ENCODE measurements at places on chromosomes 2 and 18.

DNA sequence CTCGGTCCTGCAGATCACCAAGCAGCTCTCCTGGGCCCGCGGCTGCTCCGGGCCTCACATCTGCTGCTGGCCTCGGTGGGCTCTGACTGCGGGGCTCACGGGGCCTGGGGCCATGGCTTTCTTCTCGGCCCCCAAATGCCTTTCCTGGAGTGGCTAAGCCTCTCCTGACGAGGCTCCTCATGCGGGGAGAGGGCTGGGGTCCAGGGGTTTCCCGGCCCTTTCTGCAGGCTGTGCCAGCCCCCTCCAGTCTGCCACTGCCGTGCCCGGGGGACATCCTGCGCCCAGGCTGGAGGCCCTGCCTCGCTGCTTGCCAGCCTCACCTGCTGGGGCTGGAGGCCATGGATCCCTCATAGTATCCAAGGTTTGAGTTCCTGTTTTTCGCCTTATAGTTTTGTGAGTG lies 23.8 kb downstream of the PRELID3A start:
- no peak for DNase-seq

- DNase-seq = no peak
Measured at GRCh38 chr18:75124551-75124950, 84.4 kb downstream of the PTGR3 start.

DNA sequence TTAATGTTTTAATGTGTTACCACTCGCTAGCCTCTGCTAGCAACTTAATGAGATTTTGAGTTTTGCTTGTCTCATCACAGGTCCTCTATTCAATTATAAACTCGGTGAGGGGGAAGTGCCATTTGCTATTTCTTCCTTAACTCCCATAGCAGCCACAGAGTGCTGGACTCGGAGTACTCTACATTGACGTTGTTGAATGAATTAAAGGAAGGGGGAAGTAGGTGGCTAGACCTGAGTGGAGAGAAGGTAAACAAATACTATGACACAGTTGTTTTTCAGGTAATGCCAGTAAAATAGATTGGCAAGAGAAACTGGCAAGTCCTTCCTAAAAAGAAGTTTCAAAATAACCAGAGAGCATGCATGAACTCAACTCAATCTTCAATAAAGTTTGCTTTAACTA lies 339.3 kb downstream of the HRH4 start:
- no peak for DNase-seq

- DNase-seq = no peak
Measured at GRCh38 chr18:55862693-55863390, 274.9 kb upstream of the TCF4 start.

DNA sequence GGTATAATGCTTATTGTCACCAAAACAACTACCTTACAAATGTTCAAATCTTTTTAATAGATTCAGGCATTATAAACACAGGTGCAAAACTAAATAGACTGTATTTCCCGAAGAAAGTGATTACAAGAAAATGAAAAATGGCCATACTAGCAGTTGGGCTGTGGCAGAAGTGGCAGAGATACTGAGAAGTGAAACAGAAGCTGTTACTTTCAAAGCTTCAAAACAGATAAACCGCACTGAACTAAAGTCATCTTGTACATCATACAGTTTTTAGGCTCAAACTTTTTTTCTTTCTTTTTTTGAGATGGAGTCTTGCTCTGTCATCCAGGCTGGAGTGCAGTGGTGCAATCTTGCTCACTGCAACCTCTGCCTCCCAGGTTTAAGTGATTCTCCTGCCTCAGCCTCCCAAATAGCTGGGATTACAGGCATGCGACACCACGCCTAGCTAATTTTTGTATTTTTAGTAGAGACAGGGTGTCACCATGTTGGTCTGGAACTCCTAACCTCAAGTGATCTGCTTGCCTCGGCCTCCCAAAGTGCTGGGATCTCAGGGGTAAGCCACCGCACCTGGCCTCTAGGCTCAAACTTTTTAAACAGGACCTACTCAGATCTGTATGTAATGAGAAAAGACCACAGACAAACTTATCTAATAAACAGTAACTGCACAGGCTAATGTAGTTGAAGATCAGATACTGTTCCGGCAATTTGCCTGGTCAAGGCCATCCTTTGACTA lies 77.9 kb upstream of the SATB2 start:
- DNase-seq = no peak

DNA sequence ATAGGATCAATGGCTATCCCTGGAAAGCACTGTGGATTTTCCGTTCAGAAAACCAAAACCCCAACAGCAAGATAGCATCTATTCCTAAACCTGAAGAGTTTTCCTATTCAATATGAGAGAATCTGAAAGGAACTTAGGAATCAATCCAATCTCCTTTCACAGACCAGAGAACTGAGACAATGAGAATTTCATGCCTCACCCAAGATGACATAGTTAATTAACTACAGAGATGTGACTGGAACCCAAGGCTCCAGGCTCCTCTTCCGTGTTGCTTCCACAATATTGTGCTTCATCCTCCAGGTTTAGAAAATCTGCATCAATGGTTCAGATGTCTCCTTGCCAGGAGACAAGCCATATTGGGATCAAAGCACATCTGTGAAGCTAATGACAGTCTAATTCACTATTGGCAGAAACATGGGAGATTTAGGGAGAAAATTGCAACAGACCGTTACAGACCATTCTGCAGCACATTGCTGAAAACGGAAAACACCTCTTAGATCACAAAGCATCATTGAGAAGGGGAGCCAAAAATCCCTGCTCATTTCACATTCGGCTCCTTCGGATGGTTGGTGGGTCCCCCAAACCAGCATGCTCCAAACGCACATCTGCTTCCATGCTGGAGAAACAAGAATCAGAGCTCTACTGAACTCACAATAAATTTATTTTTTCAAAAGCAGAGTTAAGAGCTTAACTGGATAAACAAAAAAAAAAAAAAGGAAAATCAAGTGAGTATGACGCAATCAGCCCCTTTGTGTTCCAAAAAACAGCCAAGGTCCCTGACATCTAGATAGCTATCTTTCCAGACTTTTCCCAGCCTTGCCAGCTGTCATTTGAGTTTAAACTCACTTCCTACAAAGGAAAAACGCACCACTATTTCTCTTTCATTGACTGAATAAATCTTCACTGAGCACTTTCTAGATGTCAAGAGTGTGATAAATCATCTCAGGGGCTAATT lies 290.3 kb downstream of the C1D start:
- no peak for DNase-seq

DNA sequence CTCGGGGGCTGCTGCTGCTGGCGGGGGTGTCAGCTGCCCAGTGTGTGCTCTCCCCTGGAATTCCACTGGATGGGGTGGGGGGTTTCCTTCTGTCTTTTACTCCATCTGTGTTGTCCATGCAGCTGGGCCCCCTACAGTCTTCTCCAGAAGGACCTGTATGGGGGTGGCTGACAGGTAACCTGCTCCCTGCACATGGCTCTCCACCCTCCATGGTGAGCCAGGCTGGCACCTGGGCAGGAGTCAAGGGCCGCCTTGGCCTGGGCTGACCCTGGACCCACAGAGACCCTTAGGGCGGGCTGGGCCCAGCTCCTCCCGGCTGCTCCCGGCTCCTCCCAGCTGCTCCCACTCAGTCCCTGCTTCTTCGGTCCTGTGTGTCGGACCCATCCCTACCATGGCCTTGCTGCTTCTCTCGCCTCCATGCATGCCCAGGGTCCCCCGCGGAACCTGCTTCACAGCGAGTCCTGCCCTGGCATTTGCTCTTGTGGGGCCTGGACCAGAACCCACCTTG lies 15.0 kb downstream of the SNTG2 start:
- no peak for DNase-seq

- DNase-seq = no peak
Measured at GRCh38 chr18:76410033-76410432, 85.0 kb downstream of the ZNF516 start.

All from activated naive CD8-positive, alpha-beta T cell treated with anti-CD3 and anti-CD28 coated beads, Interleukin-2, amount 50 U/mL, for 24 hours (primary cell).